ENCODE measurements at places on chromosomes 3 and 15. TPM values are rescaled to one million over a fixed set of nuclear protein-coding genes. Genes with fewer than 3 reads are reported as not detected.

Gene CCR9
- 0.07 TPM for total RNA-seq

DNA sequence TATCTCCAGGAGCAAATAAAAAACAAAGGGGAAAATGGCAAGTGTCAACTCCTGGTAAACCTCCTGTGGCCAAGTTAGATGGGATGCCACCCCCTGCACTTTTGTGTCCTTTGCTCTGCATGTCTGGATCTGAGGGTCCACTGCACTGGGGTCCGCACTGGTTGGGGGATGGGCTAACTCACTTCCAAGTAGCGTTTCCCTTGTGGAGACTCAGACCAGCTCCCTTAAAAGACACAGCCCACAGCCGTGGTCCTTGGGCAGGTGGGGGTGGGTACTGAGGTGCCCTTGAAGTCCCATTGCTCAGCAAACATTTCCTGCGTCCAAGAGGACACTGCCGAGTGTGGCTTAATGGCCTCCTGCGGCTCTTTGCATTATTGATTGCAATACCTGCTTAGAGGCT, 188.2 kb downstream of the MEGF11 start:
- no peak overlapping the region for H3K27ac ChIP-seq
- H3K27me3 ChIP-seq: no peaks in the 10 kb centered on the region
- no peaks in the 10 kb centered on the region for H3K4me1 ChIP-seq
- no peaks in the 10 kb centered on the region for H3K36me3 ChIP-seq
- H3K4me3 ChIP-seq: no peak overlapping the region
- no peak for DNase-seq

DNA sequence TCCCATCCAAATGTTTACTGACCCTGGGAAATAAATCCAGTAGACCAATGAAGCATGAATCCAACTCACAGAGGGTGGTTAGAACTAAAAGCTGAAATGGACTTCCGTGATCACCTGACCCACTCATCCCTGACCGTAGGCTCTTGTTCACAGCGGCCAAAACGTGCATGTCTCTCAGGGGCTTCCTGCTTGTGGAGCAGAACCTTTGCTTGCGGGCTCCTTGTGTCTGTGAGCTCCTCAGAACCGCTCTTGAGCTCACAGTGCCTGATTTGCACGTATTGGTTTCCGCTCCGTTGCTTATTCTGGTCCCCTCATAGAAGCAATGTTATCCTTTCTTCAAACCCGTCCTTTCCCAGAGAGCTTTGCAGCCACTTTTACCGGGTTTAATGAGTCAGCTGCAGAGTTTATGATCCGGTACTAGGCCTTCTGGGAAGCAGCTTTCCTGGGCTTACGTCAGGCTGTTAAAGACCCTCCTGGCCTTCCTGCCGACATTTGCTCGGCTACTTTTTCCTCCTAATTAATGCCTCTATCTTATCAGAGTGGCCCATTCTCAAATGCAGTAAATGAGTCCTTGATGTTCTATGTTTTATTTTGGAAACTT, 35.4 kb downstream of the LIPC start:
- no peak for DNase-seq
- H3K4me1 ChIP-seq: no peaks in the 10 kb centered on the region
- H3K4me3 ChIP-seq: no peak overlapping the region
- peak overlapping the region; percentile 69 for H3K27ac ChIP-seq

Gene P3H2
- total RNA-seq: 7.2 TPM

DNA sequence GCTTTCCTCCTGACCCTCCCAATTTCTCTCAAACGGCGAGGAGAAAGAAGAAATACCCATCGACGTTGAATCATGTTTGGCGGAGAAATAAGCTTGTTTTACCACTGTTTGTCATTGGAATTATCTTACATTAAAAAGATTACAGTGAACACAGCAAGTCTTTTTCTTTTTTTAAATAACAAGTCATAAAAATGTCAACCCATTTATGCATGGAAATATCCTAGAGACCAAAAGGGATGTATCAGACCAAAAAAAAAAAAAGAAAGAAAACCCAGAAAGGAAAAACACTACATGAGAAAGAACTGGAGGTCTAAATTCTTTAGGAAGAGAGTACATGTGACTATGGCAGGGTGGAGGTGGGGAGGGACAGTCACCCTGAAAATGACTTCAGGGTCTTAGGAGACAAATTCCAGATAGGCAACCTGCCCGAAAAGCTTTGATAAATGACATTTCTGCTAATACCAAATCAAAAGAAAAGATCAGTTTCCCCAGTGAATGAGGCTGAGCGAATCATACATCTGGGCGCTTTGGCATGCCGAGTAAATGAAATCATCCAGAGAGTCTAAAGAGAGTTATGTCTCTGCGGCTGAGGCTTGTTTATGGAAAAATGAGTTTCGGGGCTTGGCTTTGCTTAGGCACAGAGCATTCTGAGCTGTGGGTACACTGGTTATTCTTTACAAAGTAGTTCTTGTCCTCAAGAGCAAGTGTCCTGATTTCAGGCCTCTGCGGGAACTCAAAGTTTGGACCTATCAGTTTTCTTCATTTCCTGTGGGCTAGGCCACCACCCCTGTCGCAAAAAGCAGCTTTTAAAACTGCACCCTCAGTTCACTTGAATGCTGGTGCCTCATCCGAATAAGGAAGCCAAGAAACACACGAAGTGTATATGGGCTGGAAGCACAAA, 110.1 kb upstream of the TGFBR2 start:
- no peak overlapping the region for H3K4me3 ChIP-seq
- H3K36me3 ChIP-seq: no peaks in the 10 kb centered on the region
- peaks cover 5% of the 10 kb centered on the region for H3K4me1 ChIP-seq
- H3K27me3 ChIP-seq: no peaks in the 10 kb centered on the region
- no peak overlapping the region for H3K27ac ChIP-seq

GRCh38 chr15:82134461-82134860, 88.6 kb upstream of the MEX3B start:
- H3K27ac ChIP-seq: no peak overlapping the region
- H3K36me3 ChIP-seq: no peaks in the 10 kb centered on the region
- DNase-seq: no peak
- no peak overlapping the region for H3K4me3 ChIP-seq

DNA sequence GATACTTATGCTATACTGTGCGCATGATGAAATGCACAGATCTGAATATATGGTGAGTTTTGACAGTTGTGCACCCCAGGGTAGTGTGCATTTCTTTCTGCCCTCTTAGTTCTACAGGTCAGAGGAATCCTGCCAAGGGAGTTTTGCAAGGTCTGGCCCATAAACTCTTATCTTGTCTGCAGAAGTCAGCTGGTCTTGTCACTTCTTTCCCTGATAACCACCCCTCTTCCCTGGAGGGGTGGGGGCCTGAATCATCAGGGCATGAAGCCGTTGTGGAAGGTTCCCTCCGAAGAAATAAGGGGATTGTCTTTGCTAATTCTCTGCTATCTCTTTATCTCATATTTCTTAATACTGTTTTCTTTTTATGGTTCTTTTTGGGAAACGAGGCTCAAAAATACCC, 30.4 kb downstream of the TRIM71 start:
- H3K36me3 ChIP-seq: no peaks in the 10 kb centered on the region
- no peak overlapping the region for H3K4me3 ChIP-seq
- no peak overlapping the region for H3K27ac ChIP-seq
- no peaks in the 10 kb centered on the region for H3K4me1 ChIP-seq

Gene LINS1
- 4.7 TPM for total RNA-seq

GRCh38 chr15:42608110-42608531, 32.7 kb downstream of the STARD9 start:
- H3K27me3 ChIP-seq: no peaks in the 10 kb centered on the region
- no peaks in the 10 kb centered on the region for H3K4me1 ChIP-seq

GRCh38 chr3:150727653-150728502, 24.2 kb upstream of the ERICH6 start:
- H3K4me3 ChIP-seq: no peak overlapping the region
- peak overlapping the region; percentile 38 for H3K27ac ChIP-seq
- no peaks in the 10 kb centered on the region for H3K36me3 ChIP-seq
- H3K4me1 ChIP-seq: peaks cover 28% of the 10 kb centered on the region

DNA sequence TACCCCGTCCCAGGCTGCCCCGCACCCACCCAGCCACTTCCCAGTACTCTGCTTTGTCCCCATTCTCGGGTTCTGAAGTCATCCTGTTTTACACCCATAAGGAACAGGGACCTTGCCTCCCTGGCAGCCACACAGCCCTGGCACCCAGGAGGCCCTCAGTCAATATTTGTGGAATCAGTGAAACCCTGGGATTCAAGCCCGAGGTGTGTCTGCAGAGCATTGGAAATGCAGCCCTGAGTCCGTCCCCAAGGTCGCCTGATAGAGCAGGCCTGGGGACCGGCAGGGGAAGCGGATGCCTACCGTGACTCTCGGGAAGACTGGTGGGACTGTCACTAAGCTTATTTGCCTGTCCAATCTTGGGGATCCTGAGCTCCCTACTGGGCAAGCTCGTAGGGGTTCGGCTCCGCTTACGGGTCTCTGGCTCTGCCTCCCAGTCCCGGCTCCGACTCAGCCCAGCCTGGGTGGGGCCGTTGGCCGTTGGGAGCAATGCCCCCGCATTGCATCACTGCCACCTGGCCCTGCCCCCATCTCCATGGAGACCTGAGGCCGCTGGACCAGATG, 64.4 kb upstream of the TAMM41 start:
- H3K27me3 ChIP-seq: no peaks in the 10 kb centered on the region
- no peak overlapping the region for H3K4me3 ChIP-seq
- H3K36me3 ChIP-seq: no peaks in the 10 kb centered on the region
- H3K4me1 ChIP-seq: no peaks in the 10 kb centered on the region

Gene CACNA2D2
- total RNA-seq: 0.30 TPM

Gene FEM1B
- 21.3 TPM for total RNA-seq

Gene CSPG4
- 0.24 TPM for total RNA-seq

Gene HIGD2B
- total RNA-seq: not detected

GRCh38 chr3:16239086-16239770, 25.5 kb downstream of the DPH3 start:
- no peaks in the 10 kb centered on the region for H3K27me3 ChIP-seq
- H3K4me1 ChIP-seq: no peaks in the 10 kb centered on the region
- H3K36me3 ChIP-seq: no peaks in the 10 kb centered on the region
- no peak overlapping the region for H3K4me3 ChIP-seq
- DNase-seq: no peak

DNA sequence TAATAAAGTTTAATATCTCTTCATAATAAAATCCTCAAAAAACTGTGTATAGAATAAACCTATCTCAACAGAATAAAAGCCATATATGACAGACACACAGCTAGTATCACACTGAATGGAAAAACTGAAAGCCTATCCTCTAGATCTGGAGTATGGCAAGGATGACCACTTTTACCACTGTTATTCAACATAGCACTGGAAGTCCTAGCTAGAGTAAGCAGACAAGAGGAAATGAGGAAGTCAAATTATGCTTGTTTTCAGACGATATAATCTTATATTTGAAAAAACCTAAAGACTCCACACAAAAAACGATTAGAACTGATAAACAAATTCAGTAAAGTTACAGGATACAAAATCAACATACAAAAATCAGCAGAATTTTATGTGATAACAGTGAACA, 57.4 kb upstream of the DIPK2A start:
- no peak for DNase-seq
- no peaks in the 10 kb centered on the region for H3K27me3 ChIP-seq
- H3K36me3 ChIP-seq: no peaks in the 10 kb centered on the region
- no peaks in the 10 kb centered on the region for H3K4me1 ChIP-seq

Gene ADAMTS17
- 24.4 TPM for total RNA-seq

GRCh38 chr3:12907296-12907695, 65.9 kb upstream of the RPL32 start:
- no peak overlapping the region for H3K4me3 ChIP-seq
- no peaks in the 10 kb centered on the region for H3K36me3 ChIP-seq
- no peak overlapping the region for H3K27ac ChIP-seq
- DNase-seq: no peak
- H3K4me1 ChIP-seq: no peaks in the 10 kb centered on the region

- no peaks in the 10 kb centered on the region for H3K4me1 ChIP-seq
- no peak overlapping the region for H3K27ac ChIP-seq
- H3K27me3 ChIP-seq: no peaks in the 10 kb centered on the region
- no peak for DNase-seq
- H3K4me3 ChIP-seq: no peak overlapping the region
Observed at GRCh38 chr15:39028069-39028468, 463.5 kb upstream of the RASGRP1 start.

- H3K36me3 ChIP-seq: no peaks in the 10 kb centered on the region
- no peaks in the 10 kb centered on the region for H3K4me1 ChIP-seq
- no peak overlapping the region for H3K4me3 ChIP-seq
- H3K27ac ChIP-seq: no peak overlapping the region
- no peak for DNase-seq
- H3K27me3 ChIP-seq: no peaks in the 10 kb centered on the region
Observed at GRCh38 chr3:72657666-72658065, 190.6 kb downstream of the SHQ1 start.

Data from right lobe of liver (tissue), 6 donors.